Activated CD4-positive, alpha-beta T cell treated with anti-CD3 and anti-CD28 coated beads, Interleukin-2, amount 50 U/mL, for 24 hours (primary cell): ENCODE measurements at places on chromosomes 2 and 18.

DNA sequence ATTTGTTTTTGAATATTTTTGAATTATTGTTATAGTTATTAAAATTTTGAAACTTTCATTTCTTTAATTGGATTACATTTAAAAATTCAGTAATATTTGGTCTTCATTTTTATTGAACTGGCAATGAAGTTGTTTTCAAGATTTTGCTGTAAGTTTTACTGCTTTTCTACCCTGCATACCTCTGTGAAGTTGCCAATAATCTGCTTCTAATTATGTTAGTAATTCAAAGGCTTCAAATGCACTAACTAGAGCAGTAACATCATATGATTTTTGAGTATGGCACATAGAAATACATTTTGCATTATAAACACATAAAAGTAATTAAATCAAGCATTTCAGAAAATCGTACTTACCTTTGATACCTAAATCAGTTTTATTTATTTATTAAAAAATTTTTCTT is 40.3 kb upstream of the FAM171B start:
- no peak for DNase-seq

- DNase-seq, result no peak
Observed at GRCh38 chr2:50769406-50770181, 262.3 kb downstream of the NRXN1 start.

DNA sequence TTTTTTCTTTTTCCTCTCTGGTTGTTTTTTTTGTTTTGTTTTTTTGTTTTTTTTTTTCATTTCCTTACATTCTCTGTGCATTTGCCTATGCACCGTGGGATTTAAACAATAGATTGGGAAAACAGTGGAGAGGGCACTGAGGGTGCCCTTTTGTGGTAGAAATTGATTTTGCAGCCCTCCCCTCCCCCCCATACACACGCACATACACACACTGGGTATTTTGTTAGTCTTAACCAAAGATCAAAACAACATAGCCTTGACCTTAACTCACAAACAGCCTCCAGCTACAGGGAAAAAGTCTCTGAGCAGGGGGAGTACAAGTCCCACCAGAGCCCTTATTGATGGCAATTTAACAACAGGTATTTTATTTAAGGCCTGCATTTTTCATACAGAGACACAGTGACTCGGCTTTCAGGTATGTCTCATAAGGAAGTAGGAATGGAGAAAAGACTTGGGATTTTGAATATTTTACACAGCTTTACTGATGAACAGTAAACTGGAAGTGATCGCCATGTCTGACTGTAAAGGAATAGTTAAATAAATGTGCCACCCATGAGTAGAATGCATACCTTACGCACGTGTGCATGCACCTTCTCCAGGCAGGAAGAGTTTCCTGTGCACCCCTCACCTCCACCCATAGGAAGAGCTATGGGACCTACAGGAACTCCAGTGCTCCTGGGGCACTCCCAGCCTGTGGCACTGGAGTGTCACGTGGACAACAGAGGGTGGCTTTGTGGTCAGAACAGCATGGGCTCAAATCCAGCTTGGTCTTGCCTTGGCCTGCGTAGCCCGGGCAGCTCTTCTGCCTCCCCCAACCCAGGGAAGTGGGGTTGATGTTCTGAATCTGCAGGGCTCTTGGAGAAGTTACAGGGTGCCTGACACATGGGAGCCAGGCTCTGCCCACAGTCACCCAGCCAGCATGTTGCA is 266.4 kb downstream of the ANAPC1 start:
- DNase-seq, result no peak

GRCh38 chr2:177058747-177059146 is 153.8 kb upstream of the HNRNPA3 start:
- DNase-seq, result no peak
